ENCODE measurements at places on chromosomes 12 and 14. TPM values are rescaled to one million over a fixed set of nuclear protein-coding genes. Genes with fewer than 3 reads are reported as not detected.

The ANO4 gene
- not detected for total RNA-seq

DNA sequence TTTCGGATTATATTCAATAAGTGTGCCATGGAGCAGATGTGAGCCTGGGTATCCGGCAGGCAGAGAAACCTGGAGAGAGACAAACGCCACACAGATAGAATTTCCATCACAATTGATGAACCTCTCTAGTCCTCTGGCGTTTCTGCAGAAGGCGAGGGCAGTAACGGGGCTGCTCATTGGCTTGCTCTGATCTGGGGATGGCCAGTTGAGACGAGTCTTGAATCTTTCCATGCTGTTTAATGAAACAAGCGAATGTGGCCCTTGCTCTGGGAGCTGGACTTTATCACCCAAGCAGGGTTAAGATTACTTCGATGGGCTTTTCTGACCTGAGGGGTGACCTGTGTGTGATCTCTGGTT lies 42.4 kb upstream of the CLMN start:
- H3K27ac ChIP-seq, result no peak overlapping the region
- H3K4me1 ChIP-seq, result no peaks in the 10 kb centered on the region
- H3K27me3 ChIP-seq, result peaks cover 3% of the 10 kb centered on the region
- no peak overlapping the region for H3K4me3 ChIP-seq
- no peaks in the 10 kb centered on the region for H3K36me3 ChIP-seq

The SGPP1 gene
- total RNA-seq, result 17.7 TPM

The DDN gene
- total RNA-seq, result 0.27 TPM

GRCh38 chr12:6745741-6746525 lies 7.0 kb downstream of the MLF2 start:
- H3K4me1 ChIP-seq, result peaks cover 13% of the 10 kb centered on the region
- peak overlapping the region; percentile 56 for H3K27ac ChIP-seq
- peaks cover 4% of the 10 kb centered on the region for H3K36me3 ChIP-seq
- DNase-seq, result peak; percentile 59
- H3K27me3 ChIP-seq, result no peaks in the 10 kb centered on the region

DNA sequence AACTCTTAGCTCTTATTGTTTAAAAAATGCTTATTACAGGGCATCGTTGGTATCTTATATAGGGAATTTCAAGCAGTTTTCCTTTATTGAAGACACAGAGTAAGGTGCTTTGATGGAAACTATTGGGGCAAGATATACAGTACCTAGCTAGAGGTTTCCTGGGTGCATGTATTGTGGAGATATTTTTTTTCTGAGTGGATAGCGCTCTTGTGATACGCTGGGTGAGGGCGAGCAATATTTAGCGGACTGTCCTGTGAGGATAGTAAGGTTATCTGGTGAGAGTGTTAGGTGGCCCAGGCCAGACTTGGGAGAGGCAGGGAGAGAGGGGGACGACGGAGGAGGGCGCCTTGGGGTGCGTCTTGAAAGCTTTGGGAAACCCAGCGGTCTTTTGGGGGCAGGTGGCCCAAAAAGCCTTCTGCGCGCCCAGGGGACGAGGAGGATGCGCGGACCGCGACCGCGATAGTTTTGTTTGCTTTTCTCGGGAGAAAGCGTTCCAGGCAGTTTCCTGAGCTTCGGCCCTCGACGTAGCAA lies 596 bp upstream of the BICD1 start:
- H3K36me3 ChIP-seq, result no peaks in the 10 kb centered on the region
- H3K4me3 ChIP-seq, result peak overlapping the region; percentile 90
- H3K27me3 ChIP-seq, result no peaks in the 10 kb centered on the region
- H3K4me1 ChIP-seq, result peaks cover 19% of the 10 kb centered on the region
- H3K27ac ChIP-seq, result peak overlapping the region; percentile 67

The ASCL1 gene
- total RNA-seq, result not detected

DNA sequence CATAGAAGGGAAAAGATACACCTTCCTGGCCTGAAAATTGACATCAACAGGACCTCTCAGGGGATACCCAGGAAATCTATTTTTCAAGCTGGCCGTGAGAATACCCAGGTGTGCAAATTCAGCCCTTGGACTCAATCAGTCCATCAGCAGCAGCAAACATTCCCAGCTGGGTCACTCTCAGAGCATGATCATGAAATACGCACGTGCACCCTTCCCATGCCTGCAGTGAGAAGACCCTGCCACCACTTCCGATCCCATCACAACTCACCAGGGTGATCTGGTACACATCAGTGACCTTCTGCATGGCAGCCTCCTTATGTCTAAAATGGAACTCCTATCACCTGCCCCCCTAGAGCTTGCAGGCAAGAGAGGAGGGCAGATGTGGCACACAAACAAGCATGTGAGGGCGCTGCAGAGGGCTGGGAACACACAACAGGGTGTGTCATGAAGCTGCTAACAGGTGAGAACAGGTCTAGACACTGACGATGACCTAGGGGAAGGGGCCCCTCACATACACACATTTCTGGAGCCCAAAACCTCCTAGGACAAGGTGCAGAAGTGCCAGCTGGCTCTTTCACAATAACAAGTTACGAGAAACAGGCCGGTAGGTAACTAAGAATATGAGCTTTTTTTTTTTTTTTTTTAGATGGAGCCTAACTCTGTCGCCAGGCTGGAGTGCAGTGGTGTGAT lies 37.8 kb upstream of the TC2N start:
- H3K36me3 ChIP-seq, result no peaks in the 10 kb centered on the region
- DNase-seq, result no peak
- H3K27ac ChIP-seq, result no peak overlapping the region
- no peak overlapping the region for H3K4me3 ChIP-seq
- H3K4me1 ChIP-seq, result no peaks in the 10 kb centered on the region

The RGS6 gene
- not detected for total RNA-seq

GRCh38 chr12:79673354-79673753 lies 17.4 kb downstream of the PAWR start:
- H3K36me3 ChIP-seq, result no peaks in the 10 kb centered on the region
- H3K27ac ChIP-seq, result no peak overlapping the region
- H3K4me3 ChIP-seq, result no peak overlapping the region

The GYS2 gene
- 0.27 TPM for total RNA-seq

GRCh38 chr12:121466794-121467637 lies 67.1 kb downstream of the RNF34 start:
- H3K36me3 ChIP-seq, result no peaks in the 10 kb centered on the region
- no peaks in the 10 kb centered on the region for H3K27me3 ChIP-seq
- DNase-seq, result peak; percentile 93
- peaks cover 7% of the 10 kb centered on the region for H3K4me1 ChIP-seq
- H3K27ac ChIP-seq, result peak overlapping the region; percentile 73

- no peak overlapping the region for H3K27ac ChIP-seq
- H3K27me3 ChIP-seq, result no peaks in the 10 kb centered on the region
- no peak overlapping the region for H3K4me3 ChIP-seq
- no peaks in the 10 kb centered on the region for H3K4me1 ChIP-seq
Observed at GRCh38 chr12:131279281-131279921, 325.7 kb downstream of the ADGRD1 start.

DNA sequence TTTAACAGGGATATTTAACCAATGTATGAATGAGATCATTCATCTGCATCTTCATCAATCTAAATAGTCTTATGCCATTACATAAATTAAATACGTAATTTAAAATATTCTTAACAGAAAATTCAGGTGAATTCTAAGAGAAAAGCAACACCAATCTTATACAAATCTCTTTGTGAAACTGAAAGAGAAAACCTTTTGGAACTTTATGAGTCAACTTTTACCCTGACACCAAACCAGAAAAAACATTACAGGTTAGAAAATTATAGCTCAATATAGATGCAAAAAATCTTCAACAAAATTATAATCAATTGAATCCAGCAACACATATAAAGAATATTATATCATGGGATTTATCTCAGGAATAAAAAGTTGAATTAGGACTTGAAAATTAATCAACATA lies 3.4 kb downstream of the GLIPR1L1 start:
- H3K4me1 ChIP-seq, result no peaks in the 10 kb centered on the region
- H3K36me3 ChIP-seq, result no peaks in the 10 kb centered on the region
- no peak for DNase-seq

The AMHR2 gene
- not detected for total RNA-seq
